Activated T-cell treated with anti-CD3 and anti-CD28 coated beads for 4 hours (primary cell): ENCODE measurements at places on chromosomes 2 and 18.

- DNase-seq, result no peak
Measured at GRCh38 chr2:17475286-17475685, 43.0 kb downstream of the RAD51AP2 start.

- DNase-seq, result no peak
Measured at GRCh38 chr18:986051-986450, 81.4 kb downstream of the ADCYAP1 start.

- DNase-seq, result no peak
Measured at GRCh38 chr18:56276466-56276865, 361.9 kb downstream of the TXNL1 start.

GRCh38 chr2:54053830-54054229 lies 61.6 kb upstream of the ACYP2 start:
- no peak for DNase-seq

DNA sequence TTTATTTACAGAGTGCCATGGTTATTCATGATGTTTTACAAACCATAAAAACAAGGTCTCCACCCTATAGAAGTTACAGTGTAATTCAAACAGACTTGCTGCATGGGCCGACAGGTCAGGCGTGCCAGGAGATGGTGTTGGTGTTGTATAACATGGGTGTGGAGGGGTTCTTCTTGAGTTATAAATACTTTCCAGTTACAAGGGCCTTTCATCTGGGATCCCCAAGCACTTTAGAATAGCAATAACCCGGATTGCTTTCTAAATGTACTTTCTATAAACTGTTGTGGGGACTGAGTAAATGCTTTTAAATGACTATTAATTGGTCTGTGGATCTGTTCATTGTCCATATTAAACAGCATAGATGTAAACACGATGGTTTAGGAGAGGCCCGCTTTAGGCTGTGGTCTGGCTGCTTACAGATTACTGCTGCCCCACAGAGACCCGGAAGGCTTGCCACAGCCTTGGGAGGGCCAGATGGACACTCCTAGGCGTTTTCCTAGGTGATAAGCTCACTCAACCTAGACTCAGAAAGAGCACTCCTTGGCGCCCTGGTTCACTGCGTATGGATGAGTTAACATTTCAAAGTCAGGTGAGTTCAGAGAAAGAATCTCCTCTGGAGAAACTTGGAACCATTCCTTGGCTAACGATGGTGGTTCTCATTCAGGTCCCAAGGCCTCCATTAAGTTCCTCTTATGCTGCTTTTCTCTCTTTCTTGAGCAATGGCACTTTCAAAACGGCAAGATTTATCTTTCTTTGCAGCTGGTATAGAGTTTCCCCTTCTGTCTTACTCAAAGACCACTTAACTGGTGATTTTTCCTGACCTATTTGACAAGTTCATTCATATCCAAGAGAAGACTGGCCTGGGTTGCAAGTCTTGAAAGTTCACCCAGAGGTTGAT lies 3.6 kb upstream of the KIAA2012 start:
- DNase-seq, result no peak

- DNase-seq, result no peak
Measured at GRCh38 chr18:48785091-48785614, 165.6 kb downstream of the SMAD7 start.

GRCh38 chr18:67864677-67865340 lies 348.3 kb upstream of the DSEL start:
- DNase-seq, result no peak

DNA sequence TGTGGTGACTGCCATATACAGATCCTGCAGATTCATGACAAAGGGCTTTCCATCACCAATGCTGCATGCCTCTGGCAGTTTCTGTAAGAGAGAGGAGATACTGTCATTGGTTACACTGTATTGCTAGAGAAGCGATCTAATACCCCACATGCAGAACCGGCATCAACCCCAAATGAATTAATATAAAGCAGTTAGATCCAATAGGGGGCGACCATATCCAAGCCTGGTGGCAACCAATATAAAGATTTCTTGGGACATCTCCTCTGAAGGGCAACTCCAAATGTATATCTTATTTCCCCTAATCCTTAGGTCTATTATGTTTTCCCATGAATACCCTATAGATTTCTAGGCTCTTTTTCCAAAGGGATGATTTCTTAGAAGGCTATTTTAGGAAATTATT lies 17.4 kb upstream of the IHH start:
- no peak for DNase-seq

- DNase-seq, result no peak
Measured at GRCh38 chr2:96887493-96888012, 17.7 kb upstream of the SEMA4C start.

- DNase-seq, result no peak
Measured at GRCh38 chr2:47262657-47263056, 107.5 kb upstream of the STPG4 start.

DNA sequence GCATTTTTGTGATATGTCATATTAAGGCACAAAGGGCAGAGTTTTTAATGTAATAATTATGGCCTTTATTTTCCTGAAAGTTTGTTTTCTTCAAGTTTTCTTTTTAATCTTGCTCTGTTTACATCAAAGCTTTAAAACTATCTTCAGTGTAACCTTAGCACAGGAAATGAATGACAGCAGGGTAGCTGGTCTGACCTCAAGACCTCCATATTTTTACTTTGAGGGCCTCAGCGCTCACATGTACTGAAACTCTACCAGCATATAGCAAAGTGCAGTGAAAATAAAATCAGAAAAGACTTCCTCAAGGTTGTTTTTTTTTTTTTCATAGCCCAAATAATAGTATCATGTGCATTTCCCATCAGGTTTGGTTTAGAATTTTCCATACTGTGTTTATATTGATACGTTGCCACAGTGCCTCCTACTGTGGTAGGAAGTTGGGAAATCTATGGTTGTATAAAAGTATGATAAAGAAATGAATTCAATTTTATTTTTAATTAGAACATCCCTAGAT lies 163.4 kb downstream of the UBE2E3 start:
- DNase-seq, result no peak

GRCh38 chr18:36284671-36285295 lies 12.7 kb upstream of the FHOD3 start:
- DNase-seq, result peak; percentile 38

DNA sequence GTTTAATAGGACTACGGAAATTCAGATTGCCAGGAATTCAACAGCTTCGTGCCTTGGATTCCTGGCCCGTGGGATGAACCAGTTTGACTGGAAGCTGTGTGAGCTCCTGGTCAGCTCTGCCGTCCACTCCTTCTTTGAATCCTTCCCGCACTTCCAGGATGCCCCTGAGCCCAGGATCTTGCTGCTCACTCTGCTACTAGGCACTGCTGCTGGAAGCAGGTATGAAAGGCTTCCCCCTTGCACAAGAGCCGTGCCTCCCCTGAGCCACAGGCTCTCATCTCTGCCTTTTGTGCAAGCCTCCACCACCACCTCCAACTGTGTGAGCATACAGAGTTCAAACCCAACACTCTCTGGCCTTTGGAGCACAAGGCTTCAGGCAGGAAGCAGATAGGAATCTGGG lies 34.9 kb downstream of the EN1 start:
- DNase-seq, result no peak

- no peak for DNase-seq
Measured at GRCh38 chr2:220930271-220931076, 641.6 kb downstream of the EPHA4 start.

- DNase-seq, result no peak
Measured at GRCh38 chr2:197786010-197786877, 1.1 kb upstream of the BOLL start.

DNA sequence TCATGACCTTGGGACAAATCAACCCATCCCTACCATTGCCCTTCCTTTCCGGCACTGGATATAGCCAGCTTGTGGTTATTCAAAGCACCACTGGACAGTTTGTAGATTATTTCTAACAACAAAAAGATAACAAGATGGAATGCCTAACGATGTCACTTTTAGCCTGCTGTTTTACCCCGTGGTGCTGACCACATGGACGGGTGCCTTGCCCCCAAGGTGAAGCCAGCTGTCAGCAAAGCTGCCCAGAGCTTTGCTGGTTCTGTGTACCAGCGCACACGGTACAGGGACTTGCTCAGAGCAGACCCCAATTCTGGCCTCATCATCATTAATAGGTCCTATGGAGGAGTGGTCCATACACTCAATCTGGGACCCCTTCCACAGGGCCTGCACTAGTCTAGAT lies 118.2 kb downstream of the MTCL1 start:
- DNase-seq, result no peak

- no peak for DNase-seq
Measured at GRCh38 chr18:56139372-56139771, 499.0 kb downstream of the TXNL1 start.

GRCh38 chr18:67661555-67661954 lies 145.0 kb upstream of the DSEL start:
- DNase-seq, result no peak

DNA sequence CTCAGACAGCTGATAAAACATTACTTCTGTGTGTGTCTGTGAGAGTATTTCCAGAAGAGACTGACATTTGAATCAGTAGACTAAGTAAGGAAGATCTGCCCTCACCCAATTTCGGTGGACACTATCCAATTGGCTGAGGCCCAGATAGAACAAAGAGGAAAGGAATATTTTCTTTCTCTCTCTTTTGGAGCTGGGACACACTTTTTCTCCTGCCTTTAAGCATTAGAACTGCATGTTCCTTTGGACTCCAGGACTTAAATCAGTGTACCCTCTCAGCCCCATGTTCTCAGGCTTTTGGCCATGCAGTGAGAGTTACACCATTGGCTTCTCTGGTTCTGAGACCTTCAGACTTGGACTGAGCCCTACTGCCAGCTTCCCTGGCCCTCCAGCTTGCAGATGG lies 3.3 kb upstream of the SRBD1 start:
- DNase-seq, result no peak

- DNase-seq, result peak; percentile 19
Measured at GRCh38 chr18:46624127-46624526, 32.9 kb downstream of the LOXHD1 start.

DNA sequence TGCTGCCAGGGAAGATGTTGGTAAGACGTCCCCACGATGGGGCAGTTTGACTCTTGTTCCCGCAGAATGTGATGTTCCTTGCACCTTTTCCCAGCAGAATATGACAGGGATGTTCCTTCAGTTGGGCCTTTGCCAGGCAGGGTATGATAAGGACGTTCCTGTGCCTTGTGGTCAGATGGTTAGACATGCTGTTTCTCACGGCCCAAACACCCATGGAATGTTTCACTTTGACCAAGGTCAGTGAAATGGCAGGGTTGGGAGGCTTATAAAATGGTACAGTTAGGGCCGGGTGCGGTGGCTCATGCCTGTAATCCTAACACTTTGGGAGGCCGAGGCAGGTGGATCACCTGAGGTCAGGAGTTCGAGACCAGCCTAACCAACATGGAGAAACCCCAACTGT lies 40.3 kb upstream of the YPEL5 start:
- no peak for DNase-seq

- DNase-seq, result no peak
Measured at GRCh38 chr2:129806990-129807389, 172.5 kb upstream of the RAB6C start.

GRCh38 chr2:10865841-10866240 lies 45.9 kb upstream of the KCNF1 start:
- no peak for DNase-seq

DNA sequence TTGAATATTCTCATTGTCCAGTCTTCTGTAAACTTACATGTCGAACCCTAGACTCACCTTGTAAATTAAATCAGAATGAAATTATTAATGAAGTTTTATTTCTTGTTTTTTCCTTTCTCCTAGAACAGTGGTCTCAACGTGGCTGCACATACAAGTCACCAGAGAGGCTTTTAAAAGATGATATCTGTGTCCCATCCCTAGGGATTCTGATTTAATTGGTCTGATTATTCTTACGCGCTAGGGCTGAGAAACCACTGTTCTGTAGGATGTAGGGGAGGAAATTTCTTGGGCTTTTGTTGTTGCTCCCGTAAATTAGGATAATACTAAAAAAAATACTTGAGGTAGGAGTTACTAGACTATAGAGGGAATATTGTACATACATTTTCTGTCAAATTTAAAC lies 32.1 kb downstream of the PPM1B start:
- no peak for DNase-seq

DNA sequence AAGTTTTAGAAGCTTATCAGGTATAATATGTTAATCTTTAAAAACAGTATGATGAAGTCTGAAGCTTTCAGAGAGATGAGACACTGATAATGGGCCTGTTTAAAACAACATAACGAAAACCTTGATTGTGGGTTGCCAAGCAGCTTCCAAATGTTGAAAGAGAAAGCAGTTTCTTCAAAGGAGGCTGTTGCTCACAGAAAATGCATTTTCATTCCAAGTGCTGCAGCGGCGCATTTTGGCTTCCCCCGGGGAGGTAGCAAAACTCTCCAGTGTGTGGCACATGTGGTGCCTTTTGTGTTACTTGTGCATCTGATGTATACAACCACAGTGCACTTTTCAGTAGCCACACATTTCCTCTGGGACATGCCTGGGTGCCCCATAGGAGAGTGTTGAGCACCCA lies 66.1 kb downstream of the TMEFF2 start:
- no peak for DNase-seq

GRCh38 chr2:231068525-231069222 lies 12.0 kb downstream of the PSMD1 start:
- no peak for DNase-seq

DNA sequence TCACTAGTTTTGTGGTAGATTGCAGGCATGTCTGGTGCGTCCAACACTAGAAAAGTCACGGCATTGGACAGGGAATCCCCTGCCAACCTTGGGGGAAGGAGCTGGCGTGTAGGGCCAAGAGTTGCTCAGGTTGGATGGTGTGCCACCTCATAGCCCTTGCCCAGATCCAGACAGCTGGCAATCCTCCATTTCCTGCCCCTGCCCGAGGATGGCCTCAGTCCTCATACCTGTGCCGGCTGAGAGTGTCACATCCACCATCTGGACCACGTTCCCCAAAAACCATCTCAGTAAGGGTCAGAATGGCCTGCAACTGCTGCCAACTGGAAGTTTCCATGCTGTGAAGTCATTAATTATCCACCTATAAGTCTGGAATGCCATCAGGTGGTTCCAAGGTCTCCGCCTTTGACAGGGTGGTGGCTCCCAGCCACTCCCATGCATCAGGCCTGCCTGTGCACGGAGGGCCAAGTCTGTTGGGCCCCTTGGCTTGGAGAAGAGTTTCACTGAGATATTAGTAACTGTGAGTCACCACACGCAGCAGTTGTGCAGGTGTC lies 55.0 kb downstream of the IMPA2 start:
- no peak for DNase-seq

- DNase-seq, result no peak
Measured at GRCh38 chr2:40746191-40746590, 294.3 kb upstream of the SLC8A1 start.

GRCh38 chr2:43128559-43128955 lies 97.8 kb downstream of the ZFP36L2 start:
- no peak for DNase-seq

- no peak for DNase-seq
Measured at GRCh38 chr18:2958819-2959298, 54.1 kb downstream of the LPIN2 start.
